ENCODE measurements at places on chromosomes 4 and X. TPM values are rescaled to one million over a fixed set of nuclear protein-coding genes. Genes with fewer than 3 reads are reported as not detected.
A peak's percentile ranks its signal among the peaks of the same experiment; 100 is the strongest.

DNA sequence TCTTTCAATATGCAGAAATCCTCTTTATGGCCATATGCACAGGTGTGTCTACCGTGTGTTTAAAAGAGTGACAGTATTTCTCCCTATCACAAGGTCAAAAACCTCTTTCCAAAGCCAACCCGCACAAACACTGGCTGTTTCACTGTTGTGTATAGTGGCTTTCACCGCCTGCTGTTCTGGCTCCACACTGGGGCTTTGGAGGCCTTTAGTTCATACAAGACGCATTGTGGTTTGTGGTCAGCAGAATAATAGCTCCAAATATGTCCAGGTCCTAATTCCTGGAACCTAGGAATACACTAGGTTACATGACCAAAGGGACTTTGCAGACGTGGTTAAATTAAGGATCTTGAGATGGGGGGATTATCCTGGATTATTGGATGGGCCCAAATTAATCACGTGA is 40.7 kb upstream of the FAM9A start:
- H3K4me1 ChIP-seq: no peaks in the 10 kb centered on the region
- no peak overlapping the region for H3K27ac ChIP-seq
- peaks cover 3% of the 10 kb centered on the region for H3K27me3 ChIP-seq

Gene CSTF2
- 11.8 TPM for total RNA-seq

- no peaks in the 10 kb centered on the region for H3K4me1 ChIP-seq
- no peak overlapping the region for H3K27ac ChIP-seq
- no peaks in the 10 kb centered on the region for H3K27me3 ChIP-seq
- DNase-seq: no peak
- H3K4me3 ChIP-seq: no peak overlapping the region
Observed at GRCh38 chr4:66556651-66557278, 886.5 kb upstream of the EPHA5 start.

DNA sequence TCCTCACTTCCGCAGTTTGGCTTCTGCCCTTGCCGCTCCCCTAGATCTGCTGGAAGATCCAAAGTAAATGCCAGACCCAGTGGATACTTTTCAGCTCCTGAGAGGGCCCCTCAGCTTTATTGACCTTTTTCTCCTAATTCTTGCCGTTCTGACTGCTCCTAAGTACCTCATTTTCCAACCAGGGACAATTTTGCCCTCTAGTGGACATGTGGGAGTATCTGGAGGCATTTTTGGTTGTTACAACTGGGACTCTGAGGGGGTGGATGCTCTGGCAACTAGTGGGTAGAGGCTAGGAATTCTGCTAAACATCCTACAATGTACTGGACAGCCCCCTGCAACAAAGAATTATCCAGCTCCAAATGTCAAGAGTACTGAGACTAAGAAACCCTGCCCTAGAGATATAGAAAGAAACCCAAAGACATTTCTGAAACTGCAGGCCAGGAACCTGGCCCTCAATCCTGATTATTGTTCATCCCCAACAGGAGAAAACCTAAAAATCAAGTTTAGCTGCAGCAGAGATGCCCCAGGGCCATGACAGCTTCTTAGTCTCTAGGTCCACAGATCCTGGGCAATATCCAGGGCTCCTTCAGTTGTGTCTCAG is 3.4 kb downstream of the TEX13B start:
- H3K4me1 ChIP-seq: no peaks in the 10 kb centered on the region
- no peak overlapping the region for H3K27ac ChIP-seq
- DNase-seq: no peak
- no peaks in the 10 kb centered on the region for H3K36me3 ChIP-seq

GRCh38 chr4:25180524-25181131 is 20.4 kb upstream of the SEPSECS start:
- DNase-seq: no peak
- no peak overlapping the region for H3K4me3 ChIP-seq
- no peaks in the 10 kb centered on the region for H3K36me3 ChIP-seq
- no peaks in the 10 kb centered on the region for H3K27me3 ChIP-seq

DNA sequence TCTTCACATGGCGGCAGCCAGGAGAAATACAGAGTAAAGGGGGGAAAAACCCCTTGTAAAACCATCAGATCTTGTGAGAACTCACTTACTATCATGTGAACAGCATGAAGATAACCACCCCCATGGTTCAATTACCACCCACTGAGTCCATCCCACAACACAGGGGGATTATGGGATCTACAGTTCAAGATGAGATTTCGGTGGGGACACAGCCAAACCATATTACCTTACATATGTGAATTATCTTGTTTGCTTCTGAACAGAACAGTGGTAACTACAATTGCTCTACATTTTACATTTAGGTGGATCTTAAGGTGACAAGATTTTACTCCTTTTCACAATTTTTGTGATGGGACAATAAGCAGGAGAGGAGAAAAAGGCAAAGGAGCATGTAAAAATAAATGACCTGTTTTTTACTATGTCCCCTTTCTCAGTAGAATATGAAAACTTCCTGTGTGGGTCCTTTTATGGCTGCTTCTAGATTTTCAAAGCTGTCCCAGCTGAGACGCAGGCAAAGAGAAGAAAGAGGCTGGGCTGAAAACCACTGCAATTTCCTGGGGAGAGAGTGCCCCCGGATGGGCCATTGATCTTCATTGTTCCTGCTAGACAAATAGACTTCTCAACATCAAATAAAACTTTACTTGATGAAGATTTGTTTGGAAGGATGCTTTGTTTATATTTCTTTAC is 45.9 kb upstream of the PGM2 start:
- H3K4me3 ChIP-seq: no peak overlapping the region
- H3K27ac ChIP-seq: no peak overlapping the region
- no peaks in the 10 kb centered on the region for H3K36me3 ChIP-seq

Gene TMEM271
- total RNA-seq: not detected

Gene CSAG1
- total RNA-seq: not detected

Gene CNGA1
- total RNA-seq: 28.0 TPM

DNA sequence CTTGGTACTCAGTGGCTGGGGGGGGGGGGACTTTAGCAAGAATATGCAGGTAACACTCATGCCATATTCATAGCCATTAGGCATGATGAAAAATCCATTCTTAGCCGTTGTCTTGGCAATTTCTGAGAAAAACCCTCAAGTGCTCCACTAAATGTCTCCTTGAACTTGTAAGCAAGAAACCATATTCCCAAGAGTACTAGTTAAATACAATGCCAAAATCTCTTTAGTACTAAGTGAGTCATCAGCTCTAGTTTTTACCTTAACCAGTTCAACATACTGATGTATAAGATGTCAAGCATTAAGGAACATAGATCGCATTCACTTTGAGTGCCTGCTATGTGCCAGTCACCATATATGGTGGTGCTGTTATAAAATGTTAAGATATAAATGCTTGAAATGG is 27.5 kb downstream of the UBE2D3 start:
- no peaks in the 10 kb centered on the region for H3K4me1 ChIP-seq
- no peak for DNase-seq
- no peak overlapping the region for H3K4me3 ChIP-seq
- no peaks in the 10 kb centered on the region for H3K27me3 ChIP-seq

DNA sequence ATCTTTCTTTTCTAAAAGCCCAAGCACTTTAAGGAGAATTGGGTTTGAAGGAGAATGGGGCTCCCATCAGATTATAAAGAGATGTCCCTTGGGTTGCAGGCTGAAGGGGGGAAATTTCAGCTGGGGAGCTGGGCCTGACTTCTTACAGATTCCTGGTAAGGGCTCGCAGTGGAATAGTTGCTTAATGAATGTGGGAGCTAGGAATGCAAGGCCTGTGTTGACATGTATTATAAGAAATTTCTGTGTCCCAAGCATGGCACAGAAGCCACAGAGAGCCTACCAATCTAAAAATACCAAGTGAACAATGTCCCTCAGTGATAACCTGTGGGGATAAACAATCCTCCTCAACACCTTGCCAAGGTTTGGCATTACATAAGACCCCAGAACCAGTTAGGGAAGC is 39.3 kb upstream of the WNK3 start:
- H3K4me1 ChIP-seq: no peaks in the 10 kb centered on the region
- H3K27me3 ChIP-seq: no peaks in the 10 kb centered on the region
- H3K4me3 ChIP-seq: no peak overlapping the region
- H3K36me3 ChIP-seq: no peaks in the 10 kb centered on the region

- no peak for DNase-seq
- no peak overlapping the region for H3K27ac ChIP-seq
Observed at GRCh38 chr4:10022346-10023049, 1.2 kb upstream of the SLC2A9 start.

- no peaks in the 10 kb centered on the region for H3K4me1 ChIP-seq
- H3K4me3 ChIP-seq: no peak overlapping the region
- no peaks in the 10 kb centered on the region for H3K27me3 ChIP-seq
- no peak overlapping the region for H3K27ac ChIP-seq
- DNase-seq: no peak
- no peaks in the 10 kb centered on the region for H3K36me3 ChIP-seq
Observed at GRCh38 chr4:61245069-61245714, 45.1 kb downstream of the ADGRL3 start.

GRCh38 chr4:6367371-6367851 is 97.8 kb downstream of the WFS1 start:
- no peaks in the 10 kb centered on the region for H3K27me3 ChIP-seq
- H3K4me1 ChIP-seq: no peaks in the 10 kb centered on the region
- H3K27ac ChIP-seq: no peak overlapping the region
- no peak overlapping the region for H3K4me3 ChIP-seq
- DNase-seq: no peak
- H3K36me3 ChIP-seq: no peaks in the 10 kb centered on the region

GRCh38 chrX:115036029-115036428 is 18.6 kb upstream of the IL13RA2 start:
- H3K27me3 ChIP-seq: no peaks in the 10 kb centered on the region
- no peak overlapping the region for H3K4me3 ChIP-seq

- no peaks in the 10 kb centered on the region for H3K27me3 ChIP-seq
- no peak overlapping the region for H3K27ac ChIP-seq
- H3K4me1 ChIP-seq: no peaks in the 10 kb centered on the region
- no peak for DNase-seq
- H3K4me3 ChIP-seq: no peak overlapping the region
Observed at GRCh38 chr4:8221476-8221875, 22.4 kb downstream of the SH3TC1 start.

GRCh38 chr4:73275318-73275654 is 16.7 kb upstream of the ANKRD17 start:
- H3K36me3 ChIP-seq: no peaks in the 10 kb centered on the region
- H3K27me3 ChIP-seq: no peaks in the 10 kb centered on the region
- H3K27ac ChIP-seq: peak overlapping the region; percentile 70
- no peak for DNase-seq
- H3K4me1 ChIP-seq: peaks cover 30% of the 10 kb centered on the region

- H3K27me3 ChIP-seq: no peaks in the 10 kb centered on the region
- no peaks in the 10 kb centered on the region for H3K4me1 ChIP-seq
- H3K27ac ChIP-seq: no peak overlapping the region
- no peaks in the 10 kb centered on the region for H3K36me3 ChIP-seq
- DNase-seq: no peak
Observed at GRCh38 chr4:52856801-52857200, 5.3 kb upstream of the RASL11B start.

Gene SEC31A
- 204 TPM for total RNA-seq

GRCh38 chrX:38614485-38614884 is 53.1 kb downstream of the TSPAN7 start:
- no peaks in the 10 kb centered on the region for H3K27me3 ChIP-seq
- no peak overlapping the region for H3K27ac ChIP-seq
- H3K4me3 ChIP-seq: no peak overlapping the region
- H3K36me3 ChIP-seq: no peaks in the 10 kb centered on the region
- H3K4me1 ChIP-seq: no peaks in the 10 kb centered on the region

- DNase-seq: no peak
- H3K36me3 ChIP-seq: no peaks in the 10 kb centered on the region
- no peaks in the 10 kb centered on the region for H3K27me3 ChIP-seq
- H3K4me3 ChIP-seq: no peak overlapping the region
- no peaks in the 10 kb centered on the region for H3K4me1 ChIP-seq
Observed at GRCh38 chr4:119152741-119153140, 17.1 kb downstream of the MYOZ2 start.

Gene BTC
- total RNA-seq: 0.84 TPM

GRCh38 chr4:52600275-52600674 is 58.8 kb downstream of the USP46 start:
- H3K36me3 ChIP-seq: peaks cover 17% of the 10 kb centered on the region
- no peak for DNase-seq
- H3K4me3 ChIP-seq: no peak overlapping the region
- no peak overlapping the region for H3K27ac ChIP-seq

DNA sequence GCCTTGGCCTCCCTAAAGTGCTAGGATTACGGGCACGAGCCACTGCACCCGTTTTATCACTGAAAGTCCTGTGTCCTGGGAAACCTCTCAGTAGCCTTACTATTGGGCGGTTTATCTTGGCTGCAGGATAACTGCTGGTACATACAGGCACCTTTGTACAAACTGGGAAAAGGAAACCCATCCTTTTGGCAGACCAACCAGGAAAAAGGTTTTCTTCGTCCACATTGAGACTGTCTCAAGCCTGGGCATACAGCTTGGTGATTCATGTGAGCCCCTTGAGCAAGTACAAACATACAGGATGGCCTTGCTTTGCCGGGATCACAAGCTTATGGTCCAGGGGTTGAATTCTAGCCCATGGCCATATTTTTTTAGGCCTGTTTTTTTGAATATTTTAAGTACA is 32.8 kb downstream of the RWDD4 start:
- H3K36me3 ChIP-seq: no peaks in the 10 kb centered on the region
- H3K27me3 ChIP-seq: no peaks in the 10 kb centered on the region
- H3K27ac ChIP-seq: no peak overlapping the region
- peaks cover 3% of the 10 kb centered on the region for H3K4me1 ChIP-seq
- no peak for DNase-seq

GRCh38 chr4:130698251-130698650 is 1602.3 kb downstream of the C4orf33 start:
- H3K36me3 ChIP-seq: no peaks in the 10 kb centered on the region
- DNase-seq: no peak
- H3K27ac ChIP-seq: no peak overlapping the region
- no peak overlapping the region for H3K4me3 ChIP-seq
- H3K4me1 ChIP-seq: no peaks in the 10 kb centered on the region

DNA sequence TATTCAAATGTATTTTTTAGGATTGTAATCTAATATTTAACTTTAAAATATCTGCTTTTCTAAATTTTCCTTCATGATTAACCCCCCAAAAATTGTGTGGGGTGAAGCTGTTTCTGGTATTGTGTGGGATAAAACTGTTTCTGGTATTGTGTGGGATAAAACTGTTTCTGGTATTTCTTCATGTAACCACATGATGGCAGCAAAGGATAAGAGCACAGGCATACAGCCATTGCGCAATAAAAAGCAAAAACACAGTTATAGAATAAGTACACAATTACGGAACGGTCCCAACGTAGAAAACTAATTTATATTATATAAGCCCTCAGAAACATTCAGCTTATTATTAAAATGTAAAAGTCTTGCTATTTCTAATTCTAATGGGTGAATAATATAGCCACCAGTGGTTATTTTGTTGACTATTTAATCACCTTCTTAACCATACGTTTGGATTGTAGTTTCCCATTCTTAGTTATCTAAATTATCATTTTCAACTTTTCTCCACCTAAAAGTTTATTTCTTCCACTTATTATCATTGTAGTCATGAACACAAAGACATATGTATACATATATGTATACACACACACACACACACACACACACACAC is 333.9 kb upstream of the FSTL5 start:
- no peaks in the 10 kb centered on the region for H3K27me3 ChIP-seq
- H3K4me1 ChIP-seq: peaks cover 6% of the 10 kb centered on the region
- H3K4me3 ChIP-seq: no peak overlapping the region

GRCh38 chr4:56762484-56763250 is 58.8 kb downstream of the SPINK2 start:
- no peak overlapping the region for H3K27ac ChIP-seq
- no peaks in the 10 kb centered on the region for H3K27me3 ChIP-seq
- no peak overlapping the region for H3K4me3 ChIP-seq
- no peaks in the 10 kb centered on the region for H3K4me1 ChIP-seq
- H3K36me3 ChIP-seq: no peaks in the 10 kb centered on the region

- no peak overlapping the region for H3K27ac ChIP-seq
- no peaks in the 10 kb centered on the region for H3K36me3 ChIP-seq
- peaks cover 4% of the 10 kb centered on the region for H3K27me3 ChIP-seq
- no peak for DNase-seq
- no peak overlapping the region for H3K4me3 ChIP-seq
Observed at GRCh38 chr4:121376556-121376955, 4.3 kb downstream of the QRFPR start.
